ENCODE measurements at places on chromosomes 6 and 20.

DNA sequence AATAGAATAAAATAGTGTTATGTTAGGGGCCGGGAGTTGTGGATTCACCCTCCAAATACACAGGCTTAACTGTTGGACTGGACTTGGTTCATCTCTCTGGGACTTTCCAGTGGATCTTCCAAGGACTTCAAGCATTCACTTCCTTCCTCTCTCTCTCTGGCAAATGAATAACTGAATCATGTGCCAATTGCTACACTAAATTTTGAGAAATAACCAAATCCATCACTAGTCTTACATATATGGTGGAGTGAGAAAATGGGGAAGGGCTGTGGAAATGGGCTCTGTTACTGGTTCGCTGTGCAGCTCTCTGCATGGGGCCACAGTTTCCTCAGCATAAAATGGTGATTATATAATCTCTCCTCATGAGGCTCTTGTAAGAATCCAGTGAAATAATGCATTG, 6.8 kb upstream of the KIAA1755 start:
- DNase-seq, result no peak

GRCh38 chr20:57988828-57989227, 239.6 kb downstream of the ANKRD60 start:
- DNase-seq, result no peak

GRCh38 chr6:32189069-32189741, 797 bp downstream of the PBX2 start:
- no peak for DNase-seq

- no peak for DNase-seq
Observed at GRCh38 chr6:34462010-34462409, 3.9 kb upstream of the PACSIN1 start.

GRCh38 chr6:56856036-56856580, 98.8 kb upstream of the BEND6 start:
- no peak for DNase-seq

DNA sequence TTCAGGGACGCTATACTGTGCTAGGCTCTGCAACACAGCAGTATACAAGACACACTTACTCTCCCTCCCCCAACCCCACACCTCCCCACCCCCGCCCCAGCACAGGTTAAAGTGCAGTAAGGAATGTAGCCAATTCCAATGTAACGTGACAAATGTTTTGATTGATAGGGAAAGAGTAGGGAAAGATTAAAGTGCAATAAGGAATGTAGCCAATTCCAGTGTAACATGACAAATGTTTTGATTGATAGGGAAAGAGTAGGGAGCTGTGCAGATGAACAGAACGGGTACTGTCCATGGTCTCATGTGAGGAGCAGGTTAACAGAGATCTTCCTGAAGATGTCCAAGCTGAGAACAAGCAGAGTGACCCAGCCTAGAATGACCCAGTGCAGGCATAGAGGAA, 69.1 kb downstream of the TMEM244 start:
- DNase-seq, result no peak

GRCh38 chr6:123570813-123571684, 65.7 kb downstream of the TRDN start:
- DNase-seq, result no peak

DNA sequence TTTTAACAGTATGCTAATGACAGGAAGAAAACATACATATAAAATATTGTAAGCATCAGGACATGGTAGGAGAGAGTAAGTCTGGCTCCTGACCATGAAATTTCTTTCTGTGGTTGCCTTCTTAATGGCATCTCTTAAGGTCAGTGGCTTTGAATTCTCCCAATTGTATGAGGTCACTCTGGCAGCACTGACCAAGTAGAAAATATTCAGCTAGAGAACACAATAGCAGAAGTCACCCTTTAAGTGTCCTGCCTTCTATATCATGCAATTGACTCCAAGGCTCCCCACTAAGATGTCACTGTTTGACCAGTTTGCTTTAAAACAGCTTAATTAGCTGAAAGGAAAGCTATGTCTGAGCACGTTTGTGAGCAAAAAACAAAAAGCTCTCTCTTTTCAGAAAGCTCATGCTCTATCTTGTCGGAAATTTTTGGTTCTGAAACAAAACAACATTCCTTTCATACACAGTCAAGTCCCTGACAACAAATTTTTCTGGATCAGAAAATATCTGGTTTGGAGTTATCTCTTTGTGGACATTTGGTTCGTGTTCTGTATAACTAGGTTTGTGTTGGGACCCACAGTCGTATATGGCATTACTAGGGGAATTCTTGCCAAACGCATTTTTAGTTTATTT, 120.9 kb upstream of the IFNGR1 start:
- DNase-seq, result no peak

DNA sequence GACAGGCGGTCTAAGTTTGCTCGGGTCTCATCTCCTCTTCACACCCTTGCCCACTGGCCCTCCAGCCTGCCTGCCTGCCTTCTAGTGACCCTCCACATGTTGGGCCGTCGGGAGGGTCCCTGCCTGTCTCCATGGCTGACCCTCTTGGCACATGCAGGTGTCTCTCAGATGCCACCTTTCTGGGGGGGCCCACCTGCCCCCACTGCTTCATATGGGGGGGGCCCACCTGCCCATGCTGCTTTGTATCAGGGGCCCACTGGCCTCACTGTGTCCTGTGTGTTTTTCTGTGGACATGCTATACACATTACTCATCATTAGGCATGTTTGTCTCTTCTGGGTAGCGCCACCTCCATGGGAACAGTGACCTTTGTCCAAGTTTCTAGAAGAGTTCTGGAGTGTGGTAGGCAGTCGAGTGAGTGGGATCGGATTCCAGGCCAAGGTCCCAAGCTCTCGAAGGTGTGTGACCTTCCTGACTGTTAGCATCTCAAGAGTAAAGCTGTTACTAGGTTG, 40.4 kb upstream of the KIF25 start:
- no peak for DNase-seq

GRCh38 chr6:160678744-160679401, 14.8 kb upstream of the LPA start:
- no peak for DNase-seq

GRCh38 chr6:52046456-52046855, 41.0 kb downstream of the PKHD1 start:
- DNase-seq, result peak; percentile 2

DNA sequence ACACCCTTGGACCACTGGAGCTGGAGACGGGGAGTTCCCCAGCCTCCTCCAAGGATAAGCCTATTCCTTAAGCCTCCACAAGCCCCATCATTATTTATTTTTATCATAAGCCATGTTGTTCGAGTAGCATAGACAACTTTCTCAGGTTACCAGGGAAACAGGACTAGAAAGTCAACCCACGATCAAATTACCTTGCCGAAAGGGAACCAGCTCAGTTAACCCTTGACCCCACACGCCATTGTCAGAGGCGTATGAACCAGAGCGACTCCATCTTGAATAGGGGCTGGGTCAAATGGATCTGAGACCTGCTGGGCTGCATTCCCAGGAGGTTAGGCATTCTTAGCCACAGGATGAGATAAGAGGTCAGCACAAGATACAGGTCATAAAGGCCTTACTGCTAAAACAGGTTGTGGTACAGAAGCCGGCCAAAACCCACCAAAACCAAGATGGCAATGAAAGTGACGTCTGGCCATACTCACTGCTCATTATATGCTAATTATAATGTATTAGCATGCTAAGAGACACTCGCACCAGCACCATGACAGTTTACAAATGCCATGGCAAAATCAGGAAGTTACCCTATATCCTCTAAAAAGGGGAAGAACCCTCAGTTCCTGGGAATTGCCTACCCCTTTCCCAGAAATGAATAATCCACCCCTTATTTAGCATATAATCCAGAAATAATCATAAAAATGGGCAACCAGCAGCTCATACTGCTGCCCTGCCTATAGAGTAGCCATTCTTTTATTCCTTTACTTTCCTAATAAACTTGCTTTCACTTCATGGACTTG, 22.4 kb downstream of the SYNJ2 start:
- no peak for DNase-seq

DNA sequence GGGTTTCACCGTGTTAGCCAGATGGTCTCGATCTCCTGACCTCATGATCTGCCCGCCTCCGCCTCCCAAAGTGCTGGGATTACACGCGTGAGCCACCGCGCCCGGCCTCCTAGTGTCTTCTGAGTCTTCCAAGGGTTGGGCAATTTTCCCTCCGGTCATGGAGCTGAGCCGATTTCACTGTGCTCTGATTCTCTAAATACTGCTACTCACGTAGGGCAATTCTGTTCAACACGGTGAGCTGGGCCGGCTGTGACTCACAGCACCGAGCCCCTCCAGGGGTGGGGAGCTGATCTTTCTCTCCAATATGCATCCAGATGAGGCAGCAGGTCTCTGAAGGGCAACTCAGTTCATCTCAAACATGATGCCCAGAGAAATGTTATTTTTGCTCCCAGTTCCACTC, 71.6 kb upstream of the CD93 start:
- no peak for DNase-seq

DNA sequence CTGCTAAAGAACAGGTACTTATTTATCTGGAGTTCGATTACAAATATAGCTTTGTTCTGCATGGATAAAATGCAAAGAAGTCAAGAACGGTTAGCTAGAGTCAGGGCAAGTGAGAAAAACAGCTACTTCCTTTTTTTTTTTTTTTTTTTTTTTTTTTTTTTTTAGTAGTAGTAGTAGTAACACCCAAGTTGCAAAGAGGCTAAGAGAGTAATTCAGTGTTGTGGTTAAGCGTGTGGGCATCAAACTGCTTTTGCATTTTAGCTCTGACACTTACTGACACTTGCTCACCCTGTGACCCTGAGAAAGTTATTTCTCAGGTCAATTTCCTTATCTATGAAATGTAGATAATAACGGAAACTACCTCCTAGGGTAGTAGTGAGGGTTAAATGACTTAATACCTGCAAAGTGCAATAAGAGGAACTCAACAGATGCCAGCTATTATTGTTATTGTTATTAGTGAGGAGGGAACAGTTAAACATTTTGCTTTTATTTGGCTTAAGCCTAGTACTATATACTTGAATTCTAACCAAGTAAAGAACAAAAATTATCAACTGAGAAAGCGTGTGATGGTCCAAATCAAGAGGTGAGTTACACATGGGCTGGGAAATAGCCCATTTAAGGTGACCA, 86.7 kb upstream of the BACH2 start:
- no peak for DNase-seq

DNA sequence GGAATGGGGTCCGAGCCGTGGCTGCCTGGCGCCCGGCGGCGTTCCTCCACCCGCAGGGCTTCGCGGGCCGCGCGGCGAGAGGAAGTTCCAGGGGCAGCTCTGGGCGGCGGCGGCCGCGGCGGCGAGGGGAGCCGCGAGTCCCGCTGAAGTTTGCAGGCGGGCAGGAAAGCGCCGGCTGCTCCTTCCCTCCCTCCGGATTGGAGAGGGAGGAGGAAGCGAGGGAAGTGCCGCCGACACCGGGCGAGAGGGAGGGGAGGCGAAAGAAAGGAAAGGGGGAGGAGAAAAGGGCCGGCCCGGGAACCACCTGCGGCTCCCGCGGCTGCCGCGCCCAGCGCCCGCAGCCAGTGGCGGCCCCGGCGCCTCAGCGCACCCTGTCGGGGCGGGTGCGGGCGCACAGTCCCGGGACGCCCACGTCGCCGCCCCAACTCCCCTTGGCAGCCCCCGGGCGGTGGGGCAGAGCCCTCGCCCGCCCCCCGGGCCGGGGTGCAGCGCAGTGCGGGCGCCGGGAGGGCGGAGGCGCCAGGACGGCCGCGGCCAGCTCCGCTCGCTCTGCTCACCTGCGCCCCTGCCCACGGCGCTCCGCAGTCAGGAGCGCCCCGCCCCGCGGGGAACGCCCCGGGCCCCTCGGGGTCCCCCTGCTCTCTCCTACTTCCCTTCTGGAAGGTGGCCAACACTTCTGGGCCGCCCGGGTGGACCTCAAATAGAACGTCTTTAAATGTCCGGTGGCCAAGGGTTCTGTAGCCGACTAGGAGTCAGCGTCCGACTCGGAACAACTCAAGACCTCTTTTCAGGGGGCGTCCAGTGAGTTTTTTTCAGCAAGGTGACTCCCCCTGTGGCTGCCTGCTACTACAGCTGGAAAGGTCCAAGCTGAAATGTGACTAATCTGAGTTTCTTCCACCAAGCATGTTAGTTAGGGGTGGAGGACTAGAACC, 80.3 kb upstream of the CCDC28A start:
- peak; percentile 35 for DNase-seq

DNA sequence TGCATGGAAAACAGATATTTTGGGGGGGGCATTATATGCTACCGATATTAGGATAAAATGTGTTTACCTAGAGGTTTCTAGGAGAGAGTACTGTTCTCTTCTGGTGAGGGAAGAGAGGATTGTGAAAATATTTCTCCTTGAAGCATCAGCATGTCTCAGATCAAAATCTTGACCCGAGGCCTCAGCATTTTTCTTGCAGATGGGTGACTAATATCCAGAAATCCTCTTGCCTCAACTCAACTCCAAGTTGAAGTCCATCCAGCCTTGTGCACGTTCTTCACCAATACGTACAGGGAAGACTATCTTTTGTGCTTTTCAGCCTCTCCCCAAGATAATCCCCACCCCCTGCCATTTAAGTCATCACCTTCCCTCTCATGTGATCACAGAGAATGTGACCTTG, 59.5 kb downstream of the PRND start:
- DNase-seq, result no peak
